Endothelial cell (in vitro differentiated cells): ENCODE measurements at places on chromosomes 2 and 18.
A peak's percentile ranks its signal among the peaks of the same experiment; 100 is the strongest.

GRCh38 chr2:239445771-239446524, 45.1 kb upstream of the HDAC4 start:
- DNase-seq, result no peak

DNA sequence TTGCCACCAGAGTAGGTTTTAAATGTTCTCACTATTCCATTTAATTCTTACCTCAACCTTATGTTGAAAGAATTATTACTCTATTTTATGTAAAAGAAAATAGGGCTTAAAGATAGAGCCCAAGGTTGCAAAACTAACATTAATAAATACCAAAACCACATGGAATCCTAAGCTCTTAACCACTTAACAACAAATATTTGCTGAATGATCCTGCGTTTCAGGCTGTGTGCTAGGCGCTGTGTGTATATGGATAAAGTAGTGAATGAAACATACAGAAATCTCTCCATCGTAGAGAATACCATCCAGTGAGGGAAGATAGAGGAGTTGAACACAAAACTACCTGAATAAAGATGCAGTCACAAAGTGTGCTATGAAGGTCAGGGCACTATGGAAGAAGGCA, 485.1 kb downstream of the THSD7B start:
- DNase-seq, result no peak

GRCh38 chr2:129242269-129242668, 737.2 kb upstream of the RAB6C start:
- no peak for DNase-seq

DNA sequence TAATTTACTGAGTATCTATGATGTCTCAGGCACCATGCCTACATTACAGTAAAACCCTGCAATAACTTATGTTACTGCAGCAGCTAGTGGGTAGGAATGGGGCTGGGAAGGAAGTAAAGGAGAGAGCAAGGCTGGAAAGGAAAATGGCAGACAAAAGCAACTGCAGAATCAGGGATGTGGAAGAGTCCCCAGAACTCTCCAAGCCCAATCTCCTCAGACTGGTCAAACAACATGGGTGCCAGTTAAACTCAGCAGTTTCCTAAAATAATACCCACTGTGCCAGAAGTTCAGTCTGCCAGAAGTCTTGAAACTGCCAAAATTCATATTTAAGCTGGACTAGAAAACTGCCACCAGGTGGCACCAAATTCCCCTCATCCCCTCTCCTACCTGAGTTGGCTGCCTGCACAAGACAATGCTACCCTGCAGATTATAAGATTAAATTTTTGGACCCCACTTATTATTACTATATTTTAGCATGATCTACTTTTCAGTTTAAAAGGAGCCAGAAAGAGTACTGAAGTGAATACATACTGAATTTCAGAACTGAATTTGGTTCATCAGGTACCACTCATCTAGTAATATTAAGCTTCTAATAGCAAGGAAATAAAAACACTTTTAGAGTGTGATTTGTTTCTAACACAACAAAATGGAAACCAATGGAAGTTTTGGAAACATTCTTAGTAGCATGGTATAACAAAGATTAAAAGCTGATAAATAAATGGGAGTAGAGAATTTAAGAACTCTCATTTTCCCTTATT, 86.8 kb upstream of the DNER start:
- peak; percentile 57 for DNase-seq

GRCh38 chr2:119377993-119378345, 11.2 kb downstream of the DBI start:
- DNase-seq, result no peak

GRCh38 chr2:98775146-98775986, 44.4 kb upstream of the MGAT4A start:
- no peak for DNase-seq

GRCh38 chr18:34115409-34116081, 109.2 kb downstream of the NOL4 start:
- no peak for DNase-seq

GRCh38 chr2:235979753-235980435, 188.3 kb downstream of the GBX2 start:
- DNase-seq, result no peak

GRCh38 chr18:51890762-51891161, 449.2 kb upstream of the DCC start:
- DNase-seq, result no peak

DNA sequence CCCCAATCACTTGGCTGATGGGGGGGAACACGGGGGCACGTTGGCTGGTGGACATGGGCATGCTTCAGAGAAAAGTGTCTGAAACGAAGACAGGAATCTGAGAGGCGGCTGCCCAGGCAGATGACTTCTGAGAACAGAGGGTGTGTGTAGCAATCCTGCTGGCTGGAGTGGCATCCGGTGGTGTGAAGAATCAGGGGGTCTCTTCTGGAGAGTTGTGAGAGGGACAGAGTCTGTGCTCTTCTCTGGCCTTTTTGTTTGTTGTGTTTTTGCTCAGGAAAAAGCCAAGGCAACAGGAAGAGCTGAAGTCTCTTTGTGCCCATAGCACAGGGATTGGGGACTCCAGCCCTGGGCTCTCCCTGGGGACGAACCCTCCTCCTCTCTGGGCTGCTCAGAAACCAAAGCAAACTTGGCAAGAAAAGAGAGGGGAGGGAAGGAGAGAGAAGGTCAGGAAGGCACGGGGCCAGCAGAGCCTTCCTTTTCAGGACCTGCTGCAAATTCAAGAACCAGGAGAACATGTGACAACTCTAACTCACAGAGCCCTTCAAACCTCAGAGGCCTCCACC, 97.0 kb upstream of the SMAD2 start:
- peak; percentile 30 for DNase-seq

DNA sequence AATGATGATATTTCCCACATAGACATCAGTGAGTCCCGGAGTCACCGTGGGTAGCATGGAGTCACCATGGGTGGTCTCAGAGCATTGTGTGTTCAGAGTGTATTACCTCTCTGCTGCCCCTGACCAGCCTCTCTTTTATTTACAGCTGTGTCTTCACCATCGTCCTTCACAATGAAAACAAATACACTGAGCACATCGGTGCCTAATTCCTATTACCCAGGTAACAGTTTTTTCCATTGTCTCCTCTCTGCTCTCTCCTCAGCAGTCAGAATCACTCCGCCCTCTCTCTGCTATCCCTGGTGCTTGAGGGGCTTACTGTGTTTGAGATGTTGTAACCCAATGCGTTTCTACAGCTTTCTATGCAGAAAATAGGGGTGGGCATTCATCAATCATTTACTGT, 361.5 kb upstream of the RAB12 start:
- no peak for DNase-seq

DNA sequence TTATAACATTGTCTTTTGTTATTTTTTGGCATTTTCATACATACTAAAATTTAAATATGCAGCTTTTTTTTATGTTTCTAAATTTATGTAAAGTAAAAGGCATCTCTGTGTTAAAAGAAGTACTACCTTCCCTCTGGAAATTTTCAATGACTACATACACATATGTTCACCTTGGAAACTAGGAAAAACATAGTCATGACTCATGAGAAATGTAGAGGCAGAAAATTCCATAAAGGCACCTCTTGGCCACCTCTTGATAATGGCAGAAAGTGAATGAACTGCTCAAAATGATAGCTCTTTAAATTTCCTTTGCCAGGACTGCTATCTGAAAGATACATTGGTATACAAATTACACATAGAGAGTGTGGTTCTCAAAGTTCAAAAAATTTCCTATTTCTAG, 889.1 kb upstream of the ZEB2 start:
- DNase-seq, result no peak

DNA sequence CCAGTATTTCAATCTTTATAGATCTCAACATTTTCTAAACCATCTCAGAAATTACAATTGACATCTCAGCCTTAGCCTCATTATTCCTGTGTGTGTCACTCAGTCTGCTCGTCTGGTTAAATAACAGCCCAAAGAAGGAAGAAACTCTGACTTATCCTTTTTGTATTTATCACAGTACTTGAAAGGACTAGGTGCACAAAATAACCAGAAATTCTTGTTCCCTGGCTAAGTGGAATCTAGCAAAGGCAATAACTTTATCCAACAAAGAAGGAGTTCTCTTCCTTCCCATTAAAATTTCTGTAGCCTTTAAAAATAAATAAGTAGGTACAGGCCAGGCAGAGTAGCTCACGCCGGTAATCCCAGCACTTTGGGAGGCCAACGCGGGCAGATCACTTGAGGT, 139.9 kb upstream of the PID1 start:
- DNase-seq, result no peak

- DNase-seq, result no peak
Observed at GRCh38 chr2:99861376-99861760, 281.0 kb downstream of the AFF3 start.

GRCh38 chr2:180015951-180016709, 9.0 kb upstream of the CWC22 start:
- DNase-seq, result no peak
